ENCODE measurements at places on chromosomes 2 and 18.

DNA sequence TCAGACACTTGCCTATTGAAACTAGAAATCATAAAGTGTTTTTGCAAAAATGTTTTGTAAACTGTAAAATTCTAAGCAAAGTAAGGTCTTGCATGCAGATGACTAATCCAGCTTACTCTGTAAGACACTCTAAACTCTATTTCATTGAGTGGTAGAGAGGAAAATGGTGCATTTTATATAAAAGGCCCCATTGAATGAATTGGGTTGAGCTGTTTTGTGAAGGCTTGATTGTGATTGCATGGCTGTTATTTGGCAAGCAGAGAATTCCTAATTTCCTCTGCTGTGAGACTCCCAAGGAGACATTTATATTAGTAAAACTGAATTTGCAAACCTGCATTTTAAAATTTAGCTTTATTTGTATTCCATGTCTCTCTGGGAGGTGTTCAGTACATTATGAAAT lies 234.5 kb downstream of the PARD3B start:
- no peak for DNase-seq

DNA sequence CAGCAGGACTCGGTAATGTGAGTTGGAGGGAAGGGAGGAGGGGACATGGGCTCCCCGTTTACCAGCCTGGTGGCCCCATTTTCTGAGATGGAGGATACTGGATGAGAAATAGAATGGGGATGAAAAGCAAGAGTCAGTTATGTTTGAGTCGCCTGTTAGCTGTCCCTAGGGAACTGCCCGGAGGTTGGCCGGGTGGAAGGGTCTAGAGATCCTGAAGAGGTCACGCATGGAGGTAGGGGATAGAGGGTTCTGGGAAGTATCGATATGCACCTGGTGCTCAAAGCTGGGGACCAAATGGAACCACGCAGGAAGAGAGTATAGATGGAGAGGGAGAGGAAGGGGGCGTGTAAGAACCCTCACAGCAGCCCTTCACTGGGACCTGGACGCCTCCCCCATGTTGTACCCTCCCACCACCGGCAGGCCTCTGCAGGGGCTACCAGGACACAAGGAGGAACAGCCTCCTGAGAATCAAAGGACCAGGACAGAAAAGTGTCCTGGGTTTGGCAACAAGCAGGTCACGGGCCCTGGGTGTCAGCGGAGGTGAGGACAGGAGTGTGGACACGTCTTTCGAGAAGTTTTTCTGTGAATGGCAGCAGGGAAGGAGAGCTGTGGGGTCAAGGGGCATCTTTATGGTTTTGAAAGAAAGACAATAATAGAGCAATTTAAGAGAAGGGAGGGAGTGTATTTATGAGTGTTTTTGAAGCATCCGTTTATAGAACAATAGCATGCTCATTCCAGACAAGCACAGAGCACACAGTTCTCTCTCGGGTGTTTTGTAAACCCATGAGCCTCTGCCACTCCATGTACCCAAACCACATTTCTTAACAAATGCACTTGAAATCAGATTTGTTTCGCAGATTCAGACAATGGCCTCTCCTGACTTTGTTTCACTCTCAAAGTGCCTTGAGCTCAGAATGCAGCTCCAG lies 132.2 kb downstream of the SMAD7 start:
- no peak for DNase-seq

DNA sequence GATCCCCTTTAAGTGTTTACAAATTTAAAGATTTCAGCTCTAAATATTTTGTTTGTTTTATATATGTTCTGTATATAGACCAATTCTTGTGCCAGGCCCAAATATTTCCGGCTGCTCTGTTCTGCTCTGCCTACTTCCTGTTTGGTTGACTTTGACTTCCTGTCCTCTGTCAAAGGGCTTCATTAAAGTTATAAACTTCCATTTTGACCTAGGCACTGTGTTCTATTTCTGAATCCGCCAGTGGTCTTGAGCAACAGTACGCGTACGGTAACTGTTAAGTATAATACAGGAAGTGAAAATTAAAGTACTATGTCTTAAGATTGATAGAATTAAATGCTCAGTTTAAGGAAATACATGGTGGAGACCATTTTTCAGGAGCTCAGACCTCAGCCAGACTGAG lies 13.5 kb upstream of the REL start:
- peak; percentile 81 for DNase-seq

GRCh38 chr2:48600204-48600813 lies 17.3 kb upstream of the GTF2A1L start:
- peak; percentile 48 for DNase-seq

- peak; percentile 0 for DNase-seq
Observed at GRCh38 chr2:211867845-211868451, 670.7 kb downstream of the ERBB4 start.

GRCh38 chr18:5058768-5059695 lies 138.0 kb downstream of the AKAIN1 start:
- DNase-seq = peak; percentile 90

- DNase-seq = no peak
Observed at GRCh38 chr18:55421308-55421614, 166.7 kb downstream of the TCF4 start.

GRCh38 chr2:74500578-74500946 lies 1.2 kb upstream of the LBX2 start:
- no peak for DNase-seq

- DNase-seq = no peak
Observed at GRCh38 chr2:44398243-44398897, 36.6 kb downstream of the CAMKMT start.

DNA sequence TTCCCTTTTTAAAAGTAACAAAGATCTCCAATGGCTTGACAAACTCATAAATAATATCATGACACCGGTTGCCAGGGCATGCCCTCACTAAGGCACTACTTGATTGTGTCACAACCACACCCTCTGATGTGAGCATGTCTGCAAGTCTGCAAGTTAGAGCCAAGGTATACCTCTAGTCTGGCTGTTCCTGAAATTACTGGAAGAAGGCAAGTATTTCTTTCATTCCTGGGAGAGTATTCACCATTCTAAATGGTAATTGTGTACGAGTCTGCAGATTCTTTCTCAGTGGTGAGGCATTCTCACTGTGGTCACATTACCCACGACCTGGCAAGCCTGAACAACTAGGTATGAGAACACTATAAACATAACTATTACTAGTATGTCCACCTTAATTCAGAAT lies 25.7 kb upstream of the RNU4ATAC start:
- no peak for DNase-seq

- no peak for DNase-seq
Observed at GRCh38 chr2:224360801-224361251, 41.1 kb downstream of the FAM124B start.

DNA sequence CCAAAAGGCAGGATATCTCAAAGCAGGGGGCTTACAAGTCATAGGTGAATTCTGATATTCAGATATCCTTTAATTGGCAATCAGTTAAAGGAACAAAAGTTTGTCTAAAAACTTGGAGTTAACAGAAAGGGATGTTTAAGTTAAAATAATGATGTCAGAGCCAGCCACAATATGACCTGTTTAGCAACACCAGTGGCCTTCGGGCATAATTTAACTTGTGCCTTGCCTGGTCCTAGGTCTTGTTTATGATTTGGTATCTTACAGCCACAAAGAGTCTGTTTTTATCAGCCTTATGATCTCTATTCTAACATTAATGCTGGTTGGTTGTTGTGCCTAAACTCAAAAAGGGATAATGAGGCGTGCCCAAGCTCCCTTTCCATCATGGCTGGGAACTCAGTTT lies 252.9 kb downstream of the RNF152 start:
- DNase-seq = no peak

- DNase-seq = no peak
Observed at GRCh38 chr2:26574900-26575560, 66.1 kb downstream of the CIB4 start.

GRCh38 chr2:74415762-74416395 lies 5.5 kb downstream of the C2orf81 start:
- DNase-seq = no peak

DNA sequence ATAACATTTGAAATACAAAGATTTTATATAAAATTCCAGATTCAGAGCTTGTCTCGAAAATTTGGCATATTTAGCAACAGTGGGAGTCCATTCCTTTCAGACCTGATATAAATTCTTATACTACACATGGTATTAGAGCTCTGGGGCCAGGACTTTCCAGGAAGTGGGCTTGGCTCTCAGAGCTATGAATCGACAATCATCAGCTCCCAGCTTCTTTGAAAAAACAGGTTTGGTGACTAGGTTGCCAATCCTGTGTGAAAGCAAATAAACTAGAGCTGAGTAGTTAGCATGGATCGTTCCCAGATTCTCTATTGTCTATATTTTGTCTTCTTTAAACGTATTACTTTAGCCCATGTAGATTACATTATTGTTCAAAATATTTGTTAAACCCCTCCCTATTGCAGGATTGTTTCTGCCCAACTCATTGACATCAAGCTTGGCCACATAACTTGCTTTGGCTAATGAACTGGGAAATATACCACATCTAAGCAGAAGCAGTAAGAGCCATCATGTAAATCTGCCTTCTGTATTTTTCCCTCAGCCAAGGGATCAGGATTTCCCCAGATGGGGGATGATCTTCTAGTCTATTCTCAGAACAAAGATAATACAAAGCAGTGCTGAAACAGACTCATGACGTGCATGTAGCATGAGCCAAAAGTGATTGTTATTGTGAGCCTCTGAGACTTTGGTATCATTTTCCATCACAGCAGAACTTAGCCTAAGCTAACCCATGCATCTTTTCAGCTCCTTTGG lies 105.4 kb downstream of the KCNH7 start:
- no peak for DNase-seq
